ENCODE measurements at places on chromosomes 7 and 10.
A peak's percentile ranks its signal among the peaks of the same experiment; 100 is the strongest.

GRCh38 chr7:132751244-132751647 lies 175.0 kb upstream of the PLXNA4 start:
- no peak for DNase-seq

- DNase-seq, result no peak
Measured at GRCh38 chr10:24006741-24007140, 202.2 kb upstream of the KIAA1217 start.

DNA sequence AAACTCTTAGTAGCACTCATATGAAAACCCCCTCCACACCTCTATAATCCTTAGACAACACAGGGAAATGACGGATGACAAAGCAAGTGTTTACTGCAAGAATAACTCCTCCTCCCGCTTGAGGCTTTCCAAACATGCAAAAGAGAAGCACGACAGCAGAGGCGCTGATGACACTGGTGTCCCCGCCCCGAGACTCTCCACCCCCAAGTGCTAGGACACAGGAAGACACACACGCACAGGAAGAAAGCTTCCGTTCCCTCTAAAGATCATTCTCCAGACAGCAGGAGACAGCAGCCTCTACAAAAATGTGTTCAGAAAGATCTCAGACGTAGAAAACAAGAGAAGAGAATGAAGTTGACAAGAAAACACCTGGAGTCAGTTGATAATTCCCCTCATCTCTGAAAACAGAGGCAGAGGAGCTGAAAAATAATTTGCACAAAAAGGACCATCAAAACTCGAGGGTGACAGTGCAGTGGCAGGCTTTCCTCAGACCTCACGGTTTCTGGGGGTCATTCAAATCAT lies 90.2 kb downstream of the DLG5 start:
- DNase-seq, result no peak

DNA sequence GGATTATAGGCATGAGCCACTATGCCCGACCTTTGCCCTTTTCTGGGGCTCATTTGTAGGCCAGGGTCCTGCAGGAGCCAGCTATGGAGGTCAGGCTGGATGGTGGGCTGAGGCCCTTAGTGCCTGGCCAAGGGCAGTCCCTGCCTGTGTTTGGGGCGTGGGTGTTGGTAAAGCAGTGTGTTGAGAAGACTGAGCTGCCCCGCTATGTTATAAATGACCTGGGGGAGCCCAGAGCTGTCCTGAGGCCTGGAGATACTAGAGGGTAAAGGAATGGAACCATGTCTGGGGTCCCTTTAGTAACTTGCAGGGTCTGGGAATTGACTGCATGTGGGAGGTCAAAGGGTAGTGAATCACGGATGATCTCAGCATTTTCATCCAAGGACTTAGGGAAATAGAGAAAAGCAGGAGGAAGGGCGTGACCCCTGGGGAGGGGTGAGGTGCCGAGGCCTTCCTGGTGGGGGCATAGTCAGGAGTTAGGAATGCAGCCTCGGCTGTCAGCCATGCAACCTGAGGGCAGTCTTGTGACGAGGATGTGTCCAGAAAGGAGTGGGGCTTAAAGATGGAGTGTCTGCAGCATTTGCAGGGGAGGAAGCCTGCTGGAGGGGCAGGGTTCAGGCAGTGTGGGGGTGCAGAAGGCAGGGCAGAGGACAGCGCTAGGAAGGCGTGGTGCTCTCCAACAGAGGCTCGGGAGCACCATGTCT lies 31.5 kb downstream of the TMEM248 start:
- peak; percentile 42 for DNase-seq
